ENCODE measurements at places on chromosomes 5 and 9. TPM values are rescaled to one million over a fixed set of nuclear protein-coding genes. Genes with fewer than 3 reads are reported as not detected.

The SPINK7 gene
- total RNA-seq: 137 TPM

The CCIN gene
- total RNA-seq: not detected

The TAS2R1 gene
- total RNA-seq: not detected

The KCNIP1 gene
- total RNA-seq: not detected

The PGM5 gene
- total RNA-seq: 112 TPM

The NR6A1 gene
- 3.1 TPM for total RNA-seq

The ARID3C gene
- not detected for total RNA-seq

DNA sequence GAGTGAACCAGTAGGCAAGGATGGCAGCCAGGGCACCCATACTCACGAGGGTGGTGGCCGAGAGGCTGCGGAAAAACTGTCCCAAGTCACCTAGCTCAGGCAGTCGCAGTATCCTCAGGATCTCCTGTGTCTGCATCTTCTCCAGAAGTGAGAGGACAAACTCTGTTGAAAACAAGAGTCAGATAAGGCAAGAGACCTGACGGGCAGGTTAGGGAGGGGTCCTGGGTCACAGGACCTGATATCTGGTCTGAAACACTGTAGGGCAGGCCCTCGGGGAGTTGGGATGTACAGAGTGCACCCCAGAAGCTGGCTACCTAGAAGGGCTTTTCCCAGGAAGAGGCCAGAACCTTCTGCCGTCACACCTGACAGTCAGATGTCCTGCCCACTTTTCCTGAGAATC is 17.4 kb downstream of the ACSL6 start:
- DNase-seq: no peak

- DNase-seq: no peak
Observed at GRCh38 chr9:76730801-76731200, 33.4 kb upstream of the PCA3 start.

DNA sequence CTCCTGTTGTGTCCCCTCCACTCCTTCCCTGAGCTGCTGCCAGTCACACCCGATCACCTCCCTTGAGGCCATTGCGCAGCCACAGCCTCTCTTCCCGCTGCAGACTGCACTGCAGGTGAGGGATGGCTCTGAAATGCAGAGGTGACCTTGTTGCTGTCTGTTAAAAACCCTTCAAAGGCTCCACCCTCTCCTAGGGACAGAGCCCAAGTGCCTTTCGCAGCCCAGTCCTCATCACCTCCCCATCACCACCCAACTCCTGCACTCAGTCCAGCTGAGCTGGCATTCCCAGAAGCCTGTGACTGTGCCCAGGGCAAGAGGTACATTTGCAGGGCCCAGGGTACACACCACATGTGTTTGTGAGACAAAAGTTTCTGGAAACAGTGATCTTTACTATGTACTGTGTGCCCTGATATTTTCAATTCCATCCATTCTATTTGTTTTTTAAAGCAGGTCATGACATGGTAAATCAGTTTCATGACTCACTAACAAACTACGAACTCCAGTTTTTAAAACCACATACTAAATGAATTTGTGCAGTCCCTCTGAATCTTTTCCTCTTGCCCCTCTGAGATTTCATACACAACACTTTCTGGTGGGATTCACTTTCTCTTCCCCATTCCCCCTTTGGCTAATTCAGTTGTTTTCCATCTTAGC is 73.0 kb upstream of the SPOCK1 start:
- DNase-seq: no peak

GRCh38 chr5:1926471-1927341 is 44.0 kb upstream of the IRX4 start:
- no peak for DNase-seq

GRCh38 chr9:108634204-108634603 is 221.6 kb downstream of the ACTL7B start:
- DNase-seq: no peak

- DNase-seq: no peak
Observed at GRCh38 chr5:59562756-59563389, 330.7 kb downstream of the PDE4D start.

GRCh38 chr5:125112196-125112595 is 365.8 kb upstream of the ZNF608 start:
- DNase-seq: no peak

DNA sequence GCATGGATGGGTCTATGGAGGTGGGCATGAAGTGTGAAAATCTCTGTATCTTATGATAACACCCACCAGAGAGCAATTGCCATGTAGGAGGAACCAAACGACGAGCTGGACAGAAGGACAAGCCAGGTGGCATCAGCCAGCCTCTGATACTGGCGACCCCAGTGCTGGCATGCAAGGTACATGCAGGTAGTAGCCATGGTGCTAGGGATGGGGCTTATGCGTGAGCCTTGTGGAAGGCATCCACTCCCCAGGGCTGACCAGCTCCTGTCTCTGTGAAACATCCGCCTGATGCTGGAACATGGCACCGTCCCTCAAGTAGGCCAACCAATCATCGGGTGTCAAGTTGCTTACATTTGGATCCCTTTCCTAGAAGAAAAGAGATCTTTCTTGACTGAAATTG is 412.9 kb downstream of the GADD45G start:
- DNase-seq: no peak

- DNase-seq: no peak
Observed at GRCh38 chr5:72516916-72517315, 9.7 kb upstream of the ZNF366 start.

DNA sequence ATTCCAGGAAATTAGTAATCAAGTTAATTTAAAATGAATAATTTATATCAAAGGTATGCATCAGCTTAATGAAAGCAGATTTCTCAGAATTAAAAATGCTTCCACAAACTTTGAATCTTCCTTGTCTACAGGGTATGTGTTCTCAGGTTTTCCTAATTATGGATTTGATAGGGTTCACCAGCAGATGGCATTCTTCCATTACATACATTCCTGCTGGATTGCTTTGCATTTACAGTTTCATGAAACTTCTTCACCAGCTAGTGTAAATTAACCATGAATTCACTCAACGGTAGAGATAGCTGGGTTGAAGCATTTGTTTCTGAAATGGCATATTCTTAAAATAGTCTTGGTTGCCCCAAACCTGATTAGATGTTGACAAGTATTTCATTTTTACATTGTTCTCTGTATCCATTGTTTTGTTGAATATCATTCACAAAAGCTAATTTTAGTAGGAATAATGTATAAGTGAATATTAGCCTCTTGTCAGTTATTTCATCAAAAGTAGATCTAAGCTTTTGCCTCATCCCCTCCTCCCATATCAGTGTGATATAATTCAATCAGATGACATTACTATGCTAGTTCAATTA is 68.7 kb upstream of the WDR41 start:
- no peak for DNase-seq

DNA sequence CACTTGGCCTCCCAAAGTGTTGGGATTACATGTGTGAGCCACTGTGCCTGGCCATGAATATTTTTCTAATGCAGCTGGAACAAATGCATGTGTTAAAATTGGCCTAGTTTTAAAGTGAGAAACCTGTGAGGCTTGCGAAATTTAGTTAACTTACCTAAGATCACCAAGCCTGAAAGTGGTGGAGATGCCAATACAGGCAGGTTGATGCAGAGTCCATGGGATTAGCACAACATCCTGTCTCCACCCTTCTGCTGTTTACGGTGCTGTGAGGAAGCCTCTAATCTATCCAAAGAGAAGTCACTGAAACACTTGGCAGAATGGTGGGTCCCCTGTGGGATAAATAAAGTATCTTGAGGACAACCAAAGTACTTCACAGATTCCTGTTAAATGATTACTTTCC is 98.2 kb downstream of the PCSK5 start:
- no peak for DNase-seq

DNA sequence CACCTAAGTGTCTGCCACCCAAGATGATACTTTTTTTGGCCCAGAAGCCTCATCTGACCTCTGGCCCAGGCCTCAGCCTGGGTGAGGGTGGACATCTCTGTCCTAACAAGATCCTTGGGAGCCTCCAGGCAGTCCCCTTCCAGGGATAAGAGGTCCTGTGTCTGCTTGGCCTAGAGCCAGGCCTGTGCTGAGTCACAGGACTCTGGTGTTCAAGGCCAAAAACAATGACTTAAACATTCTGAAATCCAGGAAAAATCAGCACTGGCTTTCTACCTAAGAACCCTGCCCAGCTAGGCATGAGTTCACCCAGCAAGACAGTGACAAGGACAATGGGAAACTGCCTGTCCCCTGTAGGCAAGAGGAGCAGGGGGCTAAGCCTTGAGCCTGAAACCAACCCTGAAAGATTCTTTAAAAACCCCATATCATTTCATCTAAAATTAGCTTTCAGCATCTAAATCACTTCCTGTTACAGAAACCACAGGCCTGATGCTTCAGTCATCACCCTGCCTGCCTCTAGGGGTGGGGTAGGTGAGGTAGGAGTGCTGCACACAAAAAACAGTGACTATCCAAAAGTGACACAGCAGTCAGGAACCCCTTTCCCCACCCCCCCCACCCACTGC is 29.9 kb downstream of the CSF2 start:
- DNase-seq: no peak

DNA sequence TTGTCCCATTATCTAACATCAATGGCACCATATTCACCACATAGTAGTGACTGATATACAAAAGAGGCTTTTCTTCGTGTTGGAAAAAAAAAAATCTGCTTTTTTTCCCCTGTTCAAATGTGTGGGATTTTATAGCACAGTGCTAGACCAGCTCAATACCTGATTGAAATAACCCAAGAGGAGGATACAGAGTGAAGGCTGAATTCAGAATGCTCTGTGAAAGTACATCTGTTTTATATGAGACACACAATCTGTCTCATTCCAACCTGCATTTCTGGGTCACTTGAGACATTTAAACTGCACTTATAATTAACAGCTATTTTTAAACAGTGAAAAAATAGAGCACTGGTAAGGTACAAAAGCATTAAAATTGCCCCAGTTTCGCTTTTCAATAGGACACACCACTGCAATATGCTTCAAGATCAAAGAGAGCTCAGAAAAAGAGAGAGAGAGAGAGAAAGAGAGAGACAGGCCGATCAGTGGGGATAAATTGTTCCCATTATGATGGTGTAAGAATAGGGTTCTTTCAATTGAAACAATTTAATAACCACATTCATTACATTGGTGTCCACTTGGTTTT is 179.3 kb downstream of the NR2F1-AS1 start:
- no peak for DNase-seq

GRCh38 chr5:59654691-59655090 is 238.8 kb downstream of the PDE4D start:
- DNase-seq: no peak

DNA sequence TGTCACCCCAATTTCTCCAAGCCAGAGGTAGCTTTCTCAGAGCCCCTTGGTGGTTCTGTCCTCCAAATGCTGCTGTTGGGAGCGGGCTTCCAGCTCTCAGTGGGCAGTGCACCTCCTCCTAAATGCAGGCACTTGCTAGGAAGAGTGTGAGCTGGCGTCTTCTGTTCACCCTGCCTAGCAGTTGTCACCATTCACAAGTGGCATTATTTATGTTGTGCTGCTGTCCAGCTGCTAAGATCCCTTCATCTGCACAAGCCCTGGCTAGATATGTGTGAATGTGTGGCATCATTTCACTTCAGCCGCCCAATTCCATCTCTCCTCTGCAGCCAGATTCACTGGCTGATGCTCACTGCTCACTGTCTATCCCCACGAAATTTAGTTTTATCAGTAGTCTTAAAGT is 43.7 kb downstream of the SLC36A1 start:
- DNase-seq: no peak

- DNase-seq: no peak
Observed at GRCh38 chr5:107869438-107870115, 198.8 kb upstream of the EFNA5 start.

DNA sequence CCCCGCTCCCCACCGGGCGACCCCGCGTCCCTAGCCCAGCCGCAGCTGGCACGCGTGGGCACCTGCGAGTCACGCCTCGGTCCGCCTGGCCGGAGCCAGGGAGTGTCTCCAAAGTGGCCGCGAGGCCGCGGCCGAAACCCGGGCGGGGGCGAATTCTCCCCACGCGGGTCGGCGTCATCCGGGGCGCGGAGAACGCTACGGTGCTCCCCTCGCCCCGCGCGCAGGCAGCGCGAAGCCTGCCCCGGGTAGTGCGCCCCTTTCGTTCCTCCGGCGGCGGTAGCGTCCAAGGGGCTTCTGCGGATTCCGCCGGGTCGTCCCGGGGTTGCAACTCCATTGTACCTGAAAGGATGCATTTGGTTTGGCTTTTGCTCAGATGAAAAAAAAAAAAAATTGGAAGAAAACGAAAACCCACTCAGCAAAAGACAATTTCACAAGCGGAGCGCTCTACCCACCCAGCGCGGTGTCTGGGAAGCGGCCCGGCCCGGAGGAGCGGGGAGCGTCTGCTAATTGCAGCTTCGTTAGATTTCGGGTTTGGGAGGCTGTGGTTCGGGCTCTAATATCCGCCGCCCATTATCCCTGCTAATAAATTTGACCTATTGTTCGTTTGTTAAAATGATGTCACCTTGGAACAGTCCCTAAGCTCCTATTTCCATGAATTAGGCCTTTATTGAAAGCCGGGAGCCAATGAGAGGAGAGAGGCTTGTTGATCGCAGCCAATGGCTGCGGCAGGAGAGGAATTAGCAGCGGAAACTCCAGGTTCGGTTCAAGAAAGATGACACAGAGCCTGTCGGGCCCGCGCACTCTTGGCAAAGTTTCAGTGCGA is at the start of gene TLX3:
TLX3 (plus strand) TSS at position 796 of the 823 bp plus-strand sequence. CDS start 118 bp downstream, outside the sequence.
- DNase-seq: no peak

- DNase-seq: no peak
Observed at GRCh38 chr5:172624083-172624995, 16.7 kb upstream of the NEURL1B start.

- DNase-seq: no peak
Observed at GRCh38 chr9:126147936-126148870, 178.4 kb upstream of the MVB12B start.

Data from esophagus squamous epithelium (tissue), 5 donors.